Stimulated activated CD8-positive, alpha-beta memory T cell treated with anti-CD3 and anti-CD28 coated beads, Interleukin-12 subunit alpha, Interleukin-12 subunit beta, amount 100 ng/mL, for 1 hour (primary cell): ENCODE measurements at places on chromosomes 2 and 18.

DNA sequence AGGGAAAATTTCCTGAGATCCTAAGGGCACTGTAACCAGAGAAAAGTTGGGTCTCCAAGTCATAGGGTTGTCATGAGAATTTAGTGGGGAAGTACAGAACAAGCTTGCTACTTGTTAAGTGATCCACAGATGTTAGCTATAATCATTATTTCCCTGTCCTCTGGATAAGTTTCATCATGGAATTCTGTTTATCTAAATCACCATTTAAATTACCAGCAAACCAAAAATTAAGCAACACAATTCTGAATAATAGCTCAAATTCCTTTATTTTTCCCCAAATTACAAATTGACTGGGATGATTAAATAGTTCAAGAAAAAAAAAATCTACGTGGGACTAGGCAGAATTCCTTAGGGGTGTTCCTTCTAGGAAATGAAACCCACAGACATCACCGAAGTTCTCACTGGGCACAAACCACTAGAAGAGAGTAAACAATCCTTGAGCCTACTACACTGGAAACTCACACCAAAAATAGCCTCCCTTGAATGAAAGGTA lies 159.5 kb downstream of the COL6A3 start:
- no peak for DNase-seq

GRCh38 chr2:127769587-127769986 lies 41.4 kb downstream of the WDR33 start:
- no peak for DNase-seq

- no peak for DNase-seq
Measured at GRCh38 chr2:229888031-229888430, 33.8 kb downstream of the TRIP12 start.

DNA sequence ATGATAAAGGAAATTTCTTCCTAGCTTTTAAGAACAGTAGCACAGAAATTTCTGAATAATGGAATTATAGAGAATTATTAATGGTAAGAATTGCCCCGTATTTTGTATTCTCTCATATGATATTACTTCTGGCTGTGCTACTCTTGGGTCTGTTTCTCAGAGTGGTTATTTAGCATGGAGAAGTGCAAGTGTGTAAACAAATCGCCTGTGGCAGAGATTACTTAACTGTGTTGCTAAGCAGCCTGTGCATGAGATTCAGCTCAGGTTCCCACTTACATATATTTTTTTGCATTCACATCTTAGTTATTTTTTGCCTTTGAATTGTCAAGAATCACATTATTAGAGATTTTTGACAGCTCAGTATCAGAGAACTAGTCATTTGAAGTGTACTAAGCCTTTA lies 80.1 kb upstream of the NFATC1 start:
- DNase-seq: no peak

- DNase-seq: no peak
Measured at GRCh38 chr18:8609659-8610458, 622 bp downstream of the RAB12 start.
